EH (cell line): ENCODE measurements at places on chromosomes 4 and X.

DNA sequence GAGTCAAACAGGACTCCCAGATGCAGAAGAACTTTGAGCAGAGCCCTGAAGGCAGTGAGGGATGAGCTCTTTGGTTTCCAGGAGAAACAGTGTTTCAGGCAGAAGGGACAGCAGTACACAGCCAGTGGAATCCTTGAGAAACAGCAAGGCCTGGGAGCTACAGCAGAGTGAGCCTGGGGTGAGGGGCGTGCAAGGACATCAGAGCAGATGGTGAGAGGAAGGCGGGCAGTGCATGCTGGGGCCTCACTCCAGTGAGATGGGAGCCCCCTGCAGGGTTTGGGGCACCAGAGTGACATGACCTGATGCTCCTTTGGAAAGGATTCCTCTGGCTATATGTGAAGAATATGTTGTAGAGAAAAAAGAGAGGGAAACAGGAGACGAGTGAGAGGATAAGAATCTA, 98.1 kb upstream of the EGFL6 start:
- DNase-seq: peak; percentile 19

DNA sequence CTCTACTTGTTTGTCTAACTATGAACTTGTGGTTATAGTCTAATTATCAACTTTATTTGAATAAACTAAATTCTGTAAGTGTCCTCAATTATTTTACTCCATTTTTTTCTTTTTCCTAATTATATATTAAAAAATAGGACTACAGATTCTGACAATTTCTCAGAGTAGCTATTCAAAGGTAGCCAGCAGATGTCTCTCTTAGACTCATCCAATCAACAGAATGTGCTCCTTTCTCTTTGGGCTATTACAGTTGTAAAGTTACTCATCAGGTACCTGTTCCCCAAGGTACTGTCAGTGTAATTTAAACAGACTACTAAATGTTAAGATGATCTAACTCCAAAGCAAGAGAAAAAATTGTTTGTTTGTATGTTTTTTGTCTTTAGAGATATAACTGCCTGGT, 248.6 kb downstream of the PCDH18 start:
- peak; percentile 36 for DNase-seq

DNA sequence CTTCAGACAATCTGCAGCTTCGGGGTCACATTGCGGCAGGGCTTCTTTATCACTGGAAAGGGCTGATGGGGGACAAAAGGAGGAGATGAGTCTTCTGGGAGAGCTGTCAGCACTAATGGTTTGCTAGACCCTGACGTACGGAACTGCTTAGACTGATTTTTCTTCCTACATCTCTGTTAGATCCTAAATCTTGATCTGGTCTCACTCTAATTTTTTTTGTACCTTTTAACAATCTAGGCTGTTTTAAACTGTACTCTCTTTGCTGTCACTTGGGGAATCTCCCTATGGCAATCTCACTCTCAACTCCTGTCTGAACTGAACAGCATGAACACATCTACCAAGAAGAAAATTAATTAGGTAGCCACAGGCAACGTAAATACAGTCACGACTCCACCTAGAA, 120.1 kb downstream of the SNCA start:
- no peak for DNase-seq

- DNase-seq: no peak
Measured at GRCh38 chrX:39954851-39955250, 142.9 kb downstream of the BCOR start.

GRCh38 chrX:70554523-70554922, 109.9 kb downstream of the DLG3 start:
- DNase-seq: no peak

GRCh38 chr4:5118091-5118786, 67.0 kb downstream of the STK32B start:
- peak; percentile 36 for DNase-seq

- peak; percentile 14 for DNase-seq
Measured at GRCh38 chr4:24003926-24004325, 114.1 kb upstream of the PPARGC1A start.

GRCh38 chr4:128177498-128177897, 110.1 kb downstream of the PGRMC2 start:
- DNase-seq: peak; percentile 18

DNA sequence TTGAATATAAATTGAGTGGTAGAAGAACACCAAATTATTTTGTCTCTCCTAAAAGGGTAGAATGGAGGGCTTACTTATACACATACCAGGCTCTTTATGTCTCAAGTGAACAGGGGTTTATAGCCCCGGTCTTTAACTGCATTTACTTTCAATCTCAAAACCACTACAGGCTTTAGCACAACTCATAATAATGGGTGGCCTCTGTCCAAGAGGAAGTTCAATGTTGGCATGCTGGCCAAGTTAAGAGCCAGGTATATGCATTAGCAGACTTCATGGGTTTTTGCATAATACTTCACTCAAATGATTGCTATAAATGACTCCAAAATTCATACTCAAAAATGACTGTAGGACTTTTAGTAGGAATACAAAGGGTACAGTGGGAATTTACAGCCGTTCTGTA, 118.5 kb upstream of the OTUD4 start:
- DNase-seq: no peak

- peak; percentile 7 for DNase-seq
Measured at GRCh38 chr4:168021666-168022065, 70.7 kb upstream of the ANXA10 start.

DNA sequence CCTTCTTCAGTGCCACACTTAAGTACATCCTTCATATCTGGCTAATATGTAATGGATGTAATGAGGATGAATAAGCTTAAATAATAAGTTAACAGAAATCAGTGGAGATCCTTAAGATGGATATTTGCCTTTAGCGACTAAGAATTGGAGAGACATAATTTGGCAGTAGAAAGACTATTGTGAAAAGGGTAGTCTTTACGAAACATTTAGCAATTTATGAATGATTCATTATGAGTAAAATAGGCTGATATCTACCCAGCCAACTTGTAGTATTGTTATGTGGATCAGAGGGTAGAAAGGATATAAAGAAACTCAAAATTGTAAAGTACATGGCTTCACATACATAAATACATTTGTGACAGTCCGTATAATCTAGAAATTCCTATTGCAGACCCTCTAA, 2371.8 kb downstream of the PCDH7 start:
- DNase-seq: no peak

DNA sequence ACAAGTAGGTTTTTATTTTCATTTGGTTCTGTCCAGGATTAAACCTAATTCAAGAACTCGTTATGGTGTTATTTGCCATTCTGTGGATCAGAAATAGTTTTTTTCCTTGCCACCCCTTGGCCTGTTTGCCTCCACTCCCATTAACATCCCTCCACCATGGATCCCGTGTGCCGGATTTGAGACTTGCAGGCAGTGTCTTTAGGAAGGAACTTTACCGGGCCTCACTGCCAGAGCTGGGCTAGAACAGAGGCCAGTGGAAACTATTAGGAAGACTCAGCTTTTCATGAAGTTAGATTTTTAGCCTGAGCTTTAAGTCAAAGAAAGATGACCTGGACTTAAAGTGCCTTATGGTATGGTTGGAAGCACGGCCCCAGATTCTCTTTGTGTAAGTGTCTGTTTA, 2.4 kb downstream of the KLHL2 start:
- no peak for DNase-seq

DNA sequence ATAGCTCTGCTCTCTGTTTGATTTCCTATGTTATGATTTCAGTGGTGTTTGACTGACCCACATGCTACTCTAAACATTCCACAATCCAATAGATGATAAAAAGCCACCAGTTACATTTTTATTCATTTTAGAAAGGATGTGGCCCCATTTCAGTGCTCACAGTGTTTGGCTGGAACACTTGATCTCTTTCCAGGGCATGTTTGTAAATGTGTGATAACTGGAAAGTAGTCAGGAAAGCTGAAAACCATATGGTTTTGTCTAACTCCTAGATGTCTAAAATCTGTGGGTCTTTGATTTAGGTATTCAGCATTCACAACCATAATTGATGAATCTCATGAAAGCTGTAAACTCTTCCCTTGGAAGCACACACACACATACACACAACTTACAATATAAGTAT, 904.9 kb upstream of the AGA start:
- DNase-seq: no peak

DNA sequence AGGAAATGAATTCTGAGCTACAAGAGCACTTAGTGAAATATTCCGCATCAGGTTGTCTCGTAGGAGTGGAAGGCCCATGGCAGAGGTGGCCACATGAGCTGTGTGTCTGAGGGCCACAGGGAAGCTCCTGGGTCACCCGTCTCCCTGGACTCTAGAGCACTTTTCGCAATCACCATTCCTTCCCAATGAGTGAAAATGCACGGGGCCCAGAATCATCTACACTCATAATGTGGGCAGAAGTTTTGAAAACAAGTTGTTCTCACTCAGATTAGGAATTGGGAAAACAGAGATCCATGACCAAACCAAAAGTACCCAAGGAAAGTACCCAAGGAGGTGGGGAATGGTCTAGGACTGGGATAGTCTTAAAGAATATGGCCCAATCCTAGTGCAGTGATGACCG, 94.4 kb downstream of the SCD5 start:
- DNase-seq: peak; percentile 63

DNA sequence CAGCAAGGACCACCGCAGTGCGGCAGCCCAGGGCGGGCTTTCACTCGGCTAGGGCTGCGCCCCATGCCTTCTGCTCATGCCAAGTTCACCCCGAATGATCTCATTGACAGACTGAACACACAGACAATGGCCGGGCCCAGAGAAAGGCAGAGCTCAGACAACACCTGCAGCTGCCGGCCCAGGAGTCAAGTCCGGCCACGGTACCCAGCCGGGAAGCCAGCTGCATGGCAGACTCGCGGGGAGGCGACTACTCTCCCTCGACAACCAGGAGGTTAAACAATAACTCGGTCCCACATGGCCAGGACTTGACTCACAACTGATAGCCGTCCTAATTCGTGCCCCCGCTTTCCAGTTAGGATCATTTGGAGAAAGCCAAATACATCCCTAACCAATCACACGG, 50.4 kb downstream of the ABLIM2 start:
- no peak for DNase-seq

DNA sequence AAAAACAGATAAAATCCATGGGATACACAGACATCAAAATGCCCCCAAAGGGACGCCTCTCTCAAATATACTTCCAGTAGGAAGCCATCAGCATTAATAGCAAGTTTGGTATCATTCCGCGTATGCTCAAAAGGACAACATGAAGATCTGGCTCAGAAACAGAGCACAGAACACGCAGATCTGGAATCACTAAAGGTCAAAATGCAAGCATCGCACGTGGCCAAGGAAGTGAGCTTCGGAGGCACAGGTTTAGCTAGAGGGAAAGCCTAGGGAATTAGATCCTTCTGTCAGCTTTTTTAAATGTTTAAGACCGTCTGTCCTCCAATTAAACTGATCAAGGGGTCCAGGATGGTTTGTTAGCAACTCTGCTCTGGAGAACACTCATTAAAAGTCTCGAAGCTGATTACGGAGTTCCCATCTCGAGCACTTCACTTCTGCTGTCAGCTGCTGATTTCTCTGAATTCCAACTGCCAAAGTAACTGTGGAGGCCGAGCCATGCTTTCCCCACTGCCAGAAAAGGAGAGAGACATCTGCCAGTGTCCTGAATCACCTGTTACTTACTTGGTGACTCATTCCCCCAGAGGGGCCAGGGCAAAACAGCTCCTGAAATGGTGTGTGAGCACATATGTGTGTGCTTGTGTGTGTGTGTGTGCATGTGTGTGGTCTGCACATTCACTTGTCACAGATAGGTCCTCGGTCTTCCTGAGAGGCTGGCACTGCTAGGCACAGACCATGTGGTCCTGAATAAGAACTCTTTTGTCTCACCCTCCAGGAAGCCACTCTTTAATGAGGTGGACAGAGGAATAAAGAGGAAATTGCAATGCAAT, 177.7 kb upstream of the PPARGC1A start:
- peak; percentile 72 for DNase-seq

DNA sequence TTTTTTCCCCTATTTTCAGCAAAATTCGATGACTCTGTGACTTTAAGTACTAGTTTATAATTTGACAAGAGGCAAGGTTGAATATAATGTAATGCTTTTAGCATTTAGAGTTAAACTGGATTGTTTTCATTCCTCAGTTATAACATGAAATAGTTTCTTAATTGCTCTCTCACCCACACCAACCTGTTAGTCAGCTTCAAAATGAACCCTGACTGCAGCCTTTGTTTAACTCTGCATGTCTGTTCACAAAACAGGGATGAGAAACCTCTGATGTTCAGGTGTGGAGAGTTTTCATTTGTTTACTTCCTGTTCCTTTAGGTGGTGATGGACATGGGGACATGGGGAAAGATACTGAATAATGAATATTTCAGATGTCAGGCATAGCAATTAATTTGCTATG, 49.9 kb upstream of the MND1 start:
- peak; percentile 49 for DNase-seq

GRCh38 chrX:78957049-78957767, 12.0 kb downstream of the P2RY10 start:
- no peak for DNase-seq

DNA sequence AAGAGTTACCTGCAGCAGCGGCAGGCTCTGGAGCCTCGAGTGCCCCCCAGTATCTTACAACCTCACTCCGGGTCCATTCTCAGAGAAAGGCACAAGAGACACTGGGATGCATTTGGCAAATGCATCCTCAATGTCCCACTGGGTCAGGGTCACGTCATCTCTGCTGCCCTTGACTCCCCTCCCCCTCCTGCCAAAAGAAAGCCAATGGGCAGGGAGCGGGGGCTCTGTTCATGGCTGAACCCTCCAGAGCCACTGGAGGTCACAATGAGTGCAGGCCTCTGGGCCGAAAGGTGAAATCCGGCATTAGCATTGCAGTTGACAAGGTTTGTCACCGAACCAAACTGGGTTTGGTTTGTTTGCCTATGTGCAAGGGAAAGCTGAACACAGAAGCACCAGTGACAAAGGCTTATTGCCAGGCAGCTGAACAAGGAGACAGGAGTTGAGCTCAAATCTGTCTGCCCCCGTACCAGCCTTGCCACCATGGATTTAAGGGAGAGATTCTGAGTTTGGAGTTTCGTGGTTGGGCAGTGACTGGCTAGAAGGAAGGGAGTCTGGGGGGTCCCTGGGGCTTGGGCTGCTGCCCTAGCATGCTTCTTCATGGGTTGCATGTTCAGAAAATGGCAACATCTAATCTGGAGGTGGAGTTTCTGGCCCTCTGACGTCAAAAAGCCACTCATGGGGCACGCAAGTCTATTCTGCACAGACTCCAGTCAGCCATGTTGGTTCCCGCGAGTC, 64.3 kb downstream of the HTRA3 start:
- DNase-seq: no peak

GRCh38 chrX:56057325-56057724, 174.8 kb upstream of the KLF8 start:
- DNase-seq: no peak

DNA sequence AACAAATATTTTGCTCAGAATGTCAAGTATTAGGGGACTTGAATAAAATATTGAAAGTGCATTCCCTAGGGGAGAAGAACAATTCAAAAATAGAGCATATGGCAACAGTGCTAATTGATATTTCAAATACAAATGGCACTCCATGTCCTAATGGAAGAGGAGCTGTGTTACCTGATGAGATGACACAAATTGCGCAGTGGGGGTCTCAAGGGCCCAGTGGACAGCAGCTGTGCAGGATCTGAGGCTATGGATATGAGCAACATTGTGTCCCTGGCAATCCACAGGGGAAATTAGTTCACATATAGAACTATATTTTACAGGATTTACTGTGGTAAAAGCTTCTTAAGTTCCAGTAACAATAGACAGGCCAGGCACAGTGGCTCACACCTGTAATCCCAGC, 17.4 kb upstream of the USP46 start:
- DNase-seq: no peak
